ENCODE measurements at places on chromosomes 2 and 18. TPM values are rescaled to one million over a fixed set of nuclear protein-coding genes. Genes with fewer than 3 reads are reported as not detected.

TBC1D8 gene
- 17.7 TPM for polyA plus RNA-seq

MYO5B gene
- 2.6 TPM for polyA plus RNA-seq

EN1 gene
- polyA plus RNA-seq: 1.0 TPM

TNP1 gene
- polyA plus RNA-seq: not detected

LOXHD1 gene
- polyA plus RNA-seq: 0.29 TPM

C2orf80 gene
- polyA plus RNA-seq: 35.4 TPM

CLIP4 gene
- polyA plus RNA-seq: 14.4 TPM

SLC40A1 gene
- polyA plus RNA-seq: 36.1 TPM

PDE11A gene
- 1.9 TPM for polyA plus RNA-seq

KCNS3 gene
- polyA plus RNA-seq: 28.5 TPM

UGT1A3 gene
- not detected for polyA plus RNA-seq

ALPI gene
- polyA plus RNA-seq: not detected

ZNF396 gene
- 4.3 TPM for polyA plus RNA-seq

KCNK3 gene
- 36.0 TPM for polyA plus RNA-seq

DNA sequence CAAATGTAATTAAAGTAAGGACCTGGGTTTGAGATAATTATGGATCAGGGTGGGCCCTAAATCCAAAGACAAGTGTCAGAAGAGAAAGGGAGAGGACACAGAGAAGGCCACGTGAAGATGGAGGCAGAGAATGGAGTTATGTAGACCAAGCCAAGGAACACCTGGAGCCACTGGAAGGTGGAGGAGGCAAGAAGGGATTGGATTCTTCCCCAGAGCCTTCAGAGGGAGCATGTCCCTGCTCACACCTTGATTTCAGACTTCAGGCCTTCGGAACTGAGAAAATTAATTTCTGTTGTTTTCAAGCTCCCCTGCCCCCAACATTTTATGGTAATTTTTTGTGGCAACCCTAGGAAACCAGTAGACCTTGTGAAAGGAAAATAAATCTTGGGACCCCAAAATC is 19.6 kb downstream of the CAPN14 start:
- no peak for DNase-seq

GRCh38 chr2:112257575-112257974 is 2.7 kb upstream of the ZC3H8 start:
- DNase-seq: no peak

- no peak for DNase-seq
Measured at GRCh38 chr2:128661311-128661710, 342.6 kb upstream of the HS6ST1 start.

- DNase-seq: no peak
Measured at GRCh38 chr2:160199053-160199452, 1.0 kb downstream of the ITGB6 start.

GRCh38 chr2:3110555-3110954 is 267.1 kb downstream of the EIPR1 start:
- DNase-seq: no peak

- no peak for DNase-seq
Measured at GRCh38 chr18:27491772-27492171, 306.7 kb upstream of the CHST9 start.

DNA sequence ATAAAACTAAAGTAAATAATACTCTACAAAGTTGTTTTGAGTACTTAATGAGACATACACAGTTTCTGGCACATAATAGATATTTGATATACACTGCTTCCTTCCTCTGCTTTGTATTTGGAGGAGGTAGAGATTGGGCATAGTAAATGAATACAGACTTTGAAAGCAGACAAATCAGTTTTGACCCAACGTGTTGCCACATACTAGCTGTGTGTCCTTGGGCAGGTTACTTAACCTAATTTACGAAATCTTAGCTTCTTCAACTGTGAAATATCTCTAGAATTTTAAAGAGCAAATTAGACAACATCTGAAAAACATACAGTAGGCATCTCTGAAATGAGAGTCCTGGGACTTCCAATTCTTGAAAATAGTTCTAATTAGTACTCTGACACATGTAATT is 425.4 kb downstream of the TGIF1 start:
- no peak for DNase-seq

- no peak for DNase-seq
Measured at GRCh38 chr2:237458519-237458918, 28.5 kb upstream of the MLPH start.

DNA sequence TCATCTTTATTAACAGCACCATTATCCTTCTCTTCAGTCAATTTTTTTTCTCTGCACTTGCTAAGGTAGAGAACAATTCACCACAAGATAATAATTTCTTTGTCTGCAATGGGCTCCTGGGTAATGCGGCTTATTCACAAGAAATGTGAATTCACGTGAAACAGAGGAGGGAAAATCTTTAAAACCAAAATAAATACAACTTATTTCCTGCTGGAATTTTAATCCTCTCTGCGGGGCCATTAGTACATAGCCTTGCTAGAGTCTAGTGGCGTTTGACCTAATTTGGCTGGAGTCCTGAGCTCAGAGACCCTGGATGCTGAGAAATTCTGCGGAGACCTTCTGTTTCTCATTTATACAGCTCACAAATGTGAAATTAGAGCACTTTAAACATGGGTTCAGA is 319.3 kb upstream of the MMADHC start:
- DNase-seq: no peak

GRCh38 chr2:118554616-118555015 is 292.8 kb downstream of the EN1 start:
- DNase-seq: no peak

DNA sequence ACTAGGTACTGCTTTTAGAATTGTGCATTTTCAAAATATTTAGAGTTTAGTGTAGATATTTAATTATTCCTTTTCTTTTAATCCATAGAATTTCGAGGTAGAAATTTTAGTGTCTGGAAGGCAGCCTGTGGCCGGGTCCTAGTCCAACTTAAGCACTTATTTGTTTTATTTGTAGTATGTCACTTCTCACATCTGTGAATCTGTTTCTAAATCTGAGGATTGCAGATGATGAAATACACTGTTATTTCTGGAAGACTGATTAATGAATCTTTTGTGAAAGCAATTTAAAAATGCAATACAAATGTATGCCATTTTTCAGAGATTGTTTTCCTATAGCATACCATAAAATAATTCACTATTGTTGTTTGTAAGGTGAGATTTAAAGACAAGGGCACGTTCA is 483.9 kb upstream of the TRIB2 start:
- no peak for DNase-seq

DNA sequence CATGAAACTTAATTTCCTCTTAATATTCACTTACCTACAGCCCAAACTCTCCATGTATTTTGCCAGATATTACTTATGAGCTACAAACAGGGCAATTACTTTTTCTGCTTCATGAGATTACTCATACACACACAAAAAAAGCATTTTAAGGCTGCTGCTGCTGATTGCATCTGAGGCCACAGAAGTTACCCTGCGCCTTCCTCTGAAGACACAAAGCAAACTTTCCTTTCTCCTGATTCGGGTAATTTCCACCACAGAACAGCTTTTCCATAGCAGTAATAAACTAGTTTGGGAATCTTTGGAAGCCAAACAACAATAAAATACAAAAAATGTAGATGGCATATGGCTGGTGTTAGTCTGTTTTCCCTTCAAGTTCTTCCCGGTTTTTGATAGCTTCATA is 6.2 kb downstream of the TTC32 start:
- no peak for DNase-seq

DNA sequence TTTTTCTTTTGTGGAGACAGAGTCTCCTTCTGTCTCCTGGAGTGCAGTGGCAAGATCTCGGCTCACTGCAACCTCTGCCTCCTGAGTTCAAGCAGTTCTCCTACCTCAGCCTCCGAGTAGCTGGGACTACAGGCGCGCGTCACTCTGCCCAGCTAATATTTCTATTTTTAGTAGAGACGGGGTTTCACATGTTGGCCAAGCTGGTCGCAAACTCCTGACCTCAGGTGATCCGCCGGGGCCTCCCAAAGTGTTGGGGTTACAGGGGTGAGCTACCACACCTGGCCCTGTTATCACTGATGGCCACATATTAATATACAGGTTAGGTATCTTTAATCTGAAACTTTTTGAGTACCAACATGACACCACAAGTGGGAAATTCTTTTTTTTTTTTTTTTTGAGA is 3.4 kb downstream of the MRPL35 start:
- DNase-seq: no peak

DNA sequence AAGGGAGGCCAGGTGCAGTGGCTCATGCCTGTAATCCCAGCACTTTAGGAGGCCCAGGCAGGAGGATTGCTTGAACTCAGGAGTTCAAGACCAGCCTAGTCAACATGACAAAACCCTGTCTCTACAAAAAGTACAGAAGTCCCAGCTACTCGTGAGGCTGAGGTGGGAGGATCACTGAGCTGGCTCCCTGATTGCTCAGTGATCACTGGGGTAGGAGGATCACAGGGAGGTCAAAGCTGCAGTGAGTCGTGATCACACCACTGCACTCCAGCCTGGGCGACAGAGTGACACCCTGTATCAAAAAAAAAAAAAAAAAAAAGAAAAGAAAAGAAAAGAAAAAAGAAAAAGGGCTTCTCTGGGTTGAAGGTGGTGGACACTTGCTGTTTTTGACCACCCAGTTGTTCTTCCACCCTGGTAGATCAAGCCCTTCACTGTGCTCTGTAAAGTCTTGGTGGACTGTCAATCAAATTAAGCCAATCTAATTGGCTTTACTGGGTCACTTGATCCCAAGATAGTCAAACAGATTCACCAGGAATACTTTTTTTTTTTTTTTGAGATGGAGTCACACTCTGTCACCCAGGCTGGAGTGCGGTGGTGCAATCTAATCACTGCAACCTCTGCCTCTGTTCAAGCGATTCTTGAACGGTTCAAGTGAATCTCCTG is 191.6 kb downstream of the AGPS start:
- DNase-seq: no peak

GRCh38 chr18:47970664-47971531 is 40.4 kb upstream of the SMAD2 start:
- no peak for DNase-seq

GRCh38 chr2:14480120-14480519 is 152.4 kb upstream of the LRATD1 start:
- DNase-seq: no peak

DNA sequence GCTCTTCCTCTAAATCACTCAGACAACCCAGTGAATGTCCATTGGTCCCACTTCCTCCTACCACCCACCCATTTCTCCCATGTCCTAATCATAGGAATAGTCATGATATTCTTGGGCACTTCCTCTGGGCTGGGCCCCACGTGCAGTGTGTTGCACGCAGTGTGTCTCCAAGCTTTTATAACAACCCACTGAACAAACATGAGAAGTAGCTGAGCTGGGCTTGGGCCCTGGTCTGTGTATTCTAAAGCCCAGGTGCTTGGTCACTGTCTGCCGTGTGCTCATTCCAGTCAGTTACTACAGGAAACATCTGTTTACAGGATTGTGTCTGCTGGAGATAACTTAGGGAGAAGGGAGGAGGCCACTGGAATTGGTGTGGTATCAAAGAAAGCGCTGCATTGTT is 64.2 kb upstream of the THOC1 start:
- DNase-seq: no peak

DNA sequence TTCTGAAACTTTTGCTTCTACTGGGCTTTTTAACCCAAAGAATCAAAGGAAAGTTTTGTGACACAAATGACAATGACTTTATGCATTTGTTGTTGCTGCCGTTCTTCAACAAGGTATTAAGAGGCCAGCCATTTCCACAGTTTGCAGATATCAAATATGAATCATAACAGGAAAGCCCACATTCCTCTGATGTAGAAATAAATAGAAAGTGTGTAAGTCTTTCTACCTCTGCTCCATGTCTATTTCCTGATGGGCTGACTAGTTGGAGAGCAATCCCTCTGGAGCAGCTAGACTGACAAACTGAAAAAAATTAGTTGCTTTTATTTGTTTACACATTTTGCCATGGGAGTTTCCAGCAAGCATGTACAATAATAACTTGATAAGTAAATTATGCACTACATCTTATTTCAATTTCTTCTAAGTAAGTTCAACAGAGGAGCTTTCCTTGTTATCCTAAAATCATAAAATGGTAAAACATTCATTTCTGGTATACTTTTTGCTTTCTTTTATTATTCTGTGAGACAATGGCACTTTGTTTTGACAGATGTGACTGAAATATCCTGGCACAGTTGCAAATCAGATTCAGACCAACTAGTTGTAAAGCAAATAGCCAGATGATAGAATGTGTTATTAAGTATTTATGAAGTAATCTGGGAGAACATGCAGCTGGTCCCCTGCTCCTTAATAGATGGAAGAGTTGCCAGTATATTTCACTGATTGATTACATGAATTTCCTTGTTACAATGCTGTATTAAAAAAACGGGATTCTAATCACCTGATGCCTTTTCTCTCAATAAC is 266.7 kb downstream of the METTL4 start:
- DNase-seq: no peak

- DNase-seq: no peak
Measured at GRCh38 chr2:17754773-17755425, 961 bp downstream of the GEN1 start.

DNA sequence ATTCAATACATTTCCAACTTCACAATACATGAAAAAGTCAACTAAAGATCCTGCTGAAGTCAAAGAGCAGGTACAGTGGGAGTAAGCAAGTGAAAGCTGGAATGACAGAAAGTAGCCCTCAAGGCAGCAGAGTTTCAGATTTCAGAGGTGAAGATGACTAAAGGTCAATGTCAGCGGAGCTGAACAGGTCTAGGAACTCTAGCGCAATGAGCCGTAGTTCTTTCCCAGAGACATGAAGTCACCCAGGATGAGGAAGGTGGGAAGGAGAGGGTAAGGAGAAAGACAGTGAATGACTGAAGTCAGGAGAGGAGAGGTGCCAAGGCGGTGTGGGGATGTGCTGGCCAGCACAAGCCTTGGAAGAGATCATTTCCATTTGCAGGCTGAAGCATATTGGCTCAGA is 28.1 kb downstream of the PTPN2 start:
- no peak for DNase-seq

GRCh38 chr2:72745679-72746368 is 80.0 kb downstream of the EXOC6B start:
- DNase-seq: peak; percentile 45

- no peak for DNase-seq
Measured at GRCh38 chr2:135490376-135490775, 40.6 kb downstream of the ZRANB3 start.

DNA sequence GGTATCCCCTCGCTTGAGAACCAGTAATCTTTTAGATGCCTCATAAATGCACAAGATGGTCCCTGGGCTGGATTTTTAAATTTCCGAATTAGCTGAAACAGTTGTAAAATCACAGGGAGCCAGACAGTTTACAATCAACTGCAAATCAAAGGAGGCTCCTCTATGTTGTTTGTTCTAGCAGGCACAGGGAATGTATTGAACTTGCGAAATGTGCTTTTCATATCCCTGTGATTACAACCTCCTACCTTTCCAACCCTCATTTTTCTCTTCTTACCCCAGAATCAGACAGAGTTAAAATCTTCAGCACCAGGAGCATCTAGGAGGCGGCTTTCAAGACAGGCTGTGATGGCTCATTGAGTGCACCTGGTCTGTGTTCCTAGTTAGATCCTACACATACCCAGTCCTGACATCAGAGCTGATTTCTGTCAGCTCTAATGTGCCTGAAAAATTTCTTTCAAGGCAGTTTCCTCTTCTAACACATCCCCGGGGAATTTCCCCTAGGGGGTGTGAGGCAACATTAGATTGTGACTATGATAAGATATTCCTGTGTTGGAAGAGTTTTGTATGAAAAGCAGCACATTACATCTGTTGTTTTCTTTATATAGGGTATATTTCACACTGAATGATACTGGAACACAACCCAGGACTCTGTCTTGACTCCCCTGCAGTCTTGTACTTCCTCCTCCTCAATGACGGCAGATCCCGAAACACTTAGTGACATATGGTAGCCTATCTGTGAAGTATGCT is 17.9 kb upstream of the CAVIN2 start:
- DNase-seq: no peak
